ENCODE measurements at places on chromosomes 6 and 20.

DNA sequence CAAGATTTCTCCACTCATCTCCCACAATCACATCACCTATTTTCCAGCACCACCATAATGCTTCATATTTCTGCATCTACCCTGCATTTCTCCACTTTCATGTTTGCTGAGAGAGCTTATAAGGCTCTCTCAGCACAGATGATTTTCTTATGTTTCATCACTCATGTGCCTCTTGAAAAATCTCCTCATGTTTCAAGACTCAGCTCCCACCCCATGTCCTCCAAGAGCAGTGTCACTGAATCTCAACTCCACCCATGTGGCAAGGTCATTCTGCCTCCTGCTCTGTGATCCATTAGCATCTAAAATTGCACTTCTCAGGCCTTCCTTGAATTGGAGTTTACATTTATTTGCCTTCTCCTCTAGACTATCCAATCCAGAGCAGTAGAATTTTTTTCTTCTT, 178.7 kb upstream of the IRAK1BP1 start:
- DNase-seq, result no peak

GRCh38 chr20:32980131-32980941, 23.9 kb downstream of the SUN5 start:
- no peak for DNase-seq

DNA sequence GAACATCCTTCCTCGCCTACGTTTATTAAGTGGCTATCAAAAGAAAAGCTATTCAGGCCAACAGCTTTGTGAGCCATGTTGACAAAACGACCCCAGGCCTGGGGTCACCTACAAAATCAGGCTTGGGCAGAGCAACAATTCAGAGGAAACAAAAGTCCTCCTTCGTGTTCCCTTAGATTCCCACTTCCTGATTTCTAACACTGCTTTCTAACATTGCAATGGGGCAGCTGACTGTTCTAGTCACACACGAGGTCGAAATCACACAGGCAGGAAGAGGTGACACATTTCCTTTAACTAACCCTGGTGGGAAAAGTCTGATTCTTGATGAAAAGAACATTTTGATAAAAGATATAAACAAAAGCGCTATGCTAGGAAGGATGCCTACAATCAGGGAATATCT, 31.9 kb downstream of the WDR27 start:
- DNase-seq, result no peak

GRCh38 chr20:16299897-16300296, 273.4 kb downstream of the KIF16B start:
- DNase-seq, result no peak

DNA sequence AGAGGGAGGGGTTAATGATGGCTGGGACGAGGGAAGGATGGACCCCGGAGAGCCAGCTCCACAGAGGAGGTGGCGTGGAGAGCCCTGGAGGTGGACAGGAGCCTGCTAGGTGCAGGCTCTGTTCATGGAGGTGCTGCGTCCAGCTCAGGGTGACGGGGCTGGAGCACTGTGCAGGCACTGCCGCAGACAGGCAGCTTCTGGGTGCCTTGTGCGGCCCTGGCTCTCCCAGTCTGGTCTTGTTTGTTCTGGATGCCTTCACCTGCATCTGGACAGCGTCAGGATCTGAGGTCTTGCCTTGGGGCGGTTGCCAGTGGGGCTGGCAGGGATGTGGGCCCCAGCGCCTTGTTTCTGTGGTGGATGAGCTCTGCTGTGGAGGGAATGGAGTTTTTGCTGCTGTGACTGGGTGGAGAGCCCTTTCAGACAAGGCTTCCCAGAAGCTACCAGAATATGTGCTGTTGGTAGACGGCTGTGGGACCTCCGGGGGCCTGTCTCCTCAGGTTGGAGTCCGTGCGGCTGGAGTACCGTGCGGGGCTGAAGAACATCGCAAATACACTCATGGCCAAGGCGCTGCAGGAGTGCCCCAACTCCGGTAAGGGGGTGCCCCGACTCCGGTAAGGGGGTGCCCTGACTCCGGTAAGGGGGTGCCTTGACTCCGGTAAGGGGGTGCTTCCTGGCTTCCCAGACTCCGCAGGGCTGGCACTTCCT, 7.8 kb upstream of the C20orf204 start:
- DNase-seq, result no peak

DNA sequence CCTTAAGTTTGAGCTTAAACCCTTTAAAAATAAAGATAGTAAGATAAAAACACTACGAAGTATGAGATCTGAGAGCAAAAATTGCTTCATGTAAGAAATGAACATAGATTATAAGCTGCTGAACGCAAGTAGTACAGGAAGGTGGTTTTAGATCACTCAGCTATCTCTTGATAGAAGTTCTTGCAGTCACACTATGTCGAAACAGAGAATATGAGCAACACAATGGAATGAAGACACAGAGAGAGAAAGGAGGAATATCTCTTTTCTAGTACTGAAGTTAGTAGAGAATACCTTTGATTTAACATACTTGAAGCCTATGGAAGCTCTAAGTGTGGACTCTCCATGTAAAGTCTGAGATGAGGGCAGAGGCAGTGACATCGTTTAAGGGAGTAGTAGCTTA, 162.7 kb downstream of the CDK19 start:
- DNase-seq, result no peak

DNA sequence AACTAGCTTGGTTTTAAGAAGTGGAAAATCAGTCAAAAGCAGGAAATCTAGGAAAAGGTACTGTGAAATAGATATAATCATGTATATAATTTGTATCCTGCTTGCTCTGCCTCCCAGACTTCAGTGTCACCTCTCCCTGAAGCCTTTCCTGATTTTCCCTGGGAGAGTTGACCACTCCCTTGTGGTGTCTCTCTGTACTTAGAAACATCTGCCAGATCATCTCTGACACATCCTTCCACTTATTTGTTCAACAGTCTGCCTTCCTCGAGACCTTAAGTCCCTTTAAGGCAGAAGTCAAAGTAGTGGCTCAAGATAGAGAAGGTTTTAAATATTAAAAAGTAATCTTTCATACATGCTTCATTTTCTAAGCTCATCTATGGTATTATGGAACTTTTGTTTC, 236.5 kb downstream of the CDKAL1 start:
- no peak for DNase-seq
